H9 (cell line): ENCODE measurements at places on chromosomes 11 and 22. TPM values are rescaled to one million over a fixed set of nuclear protein-coding genes. Genes with fewer than 3 reads are reported as not detected.
A peak's percentile ranks its signal among the peaks of the same experiment; 100 is the strongest.

The MS4A12 gene
- total RNA-seq = not detected in 2 replicates

The RAB38 gene
- total RNA-seq = 18.7 and 19.3 TPM in 2 replicates

The LDHAL6A gene
- total RNA-seq = not detected in 2 replicates

The ENTHD1 gene
- not detected in 2 replicates for total RNA-seq

The CDC42EP1 gene
- total RNA-seq = 23.0 and 24.3 TPM in 2 replicates

The RFPL1 gene
- total RNA-seq = not detected in 2 replicates

DNA sequence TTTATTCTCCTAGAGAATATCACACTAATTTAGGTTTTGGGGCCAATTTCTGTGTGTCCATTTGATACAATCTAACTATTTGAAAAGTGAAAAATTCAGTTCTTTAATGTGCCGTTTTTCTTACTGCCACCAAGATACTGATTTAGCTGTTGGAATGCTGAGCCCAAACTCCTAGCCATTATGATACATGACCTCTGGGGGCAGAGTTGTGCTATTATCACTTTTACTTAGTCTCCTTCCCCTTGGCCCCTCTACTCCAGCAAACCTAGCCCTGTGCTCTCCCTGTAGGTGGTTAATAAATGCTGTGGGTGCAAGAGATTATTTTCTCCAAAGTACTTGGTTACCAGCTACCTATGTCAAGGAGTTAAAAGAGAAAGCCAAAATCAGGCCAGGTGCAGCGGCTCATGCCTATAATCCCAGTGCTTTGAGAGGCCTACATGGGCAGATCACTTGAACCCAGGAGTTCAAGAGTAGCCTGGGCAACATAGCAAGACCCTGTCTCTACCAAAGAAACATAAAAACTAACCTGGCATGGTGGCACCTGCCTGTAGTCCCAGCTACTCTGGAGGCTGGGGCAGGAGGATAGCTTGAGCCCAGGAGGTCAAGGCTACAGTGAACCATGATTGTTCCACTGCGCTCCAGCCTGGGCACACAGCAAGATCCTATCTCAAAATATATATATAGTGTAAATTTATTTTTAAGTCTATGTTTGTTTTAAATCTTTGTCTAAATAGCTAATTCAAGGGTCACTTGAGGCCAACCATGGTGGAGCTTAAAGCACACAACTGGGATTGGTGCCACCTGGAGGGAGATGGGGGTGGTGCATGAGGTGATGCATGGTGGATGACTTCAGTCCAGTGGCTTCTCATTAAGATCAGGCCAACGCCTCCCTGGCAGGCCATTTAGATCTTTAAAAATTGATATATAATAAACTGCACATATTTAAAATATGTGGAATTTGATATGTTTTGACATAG is 193.2 kb upstream of the PLET1 start:
- no peak overlapping the region for H3K4me3 ChIP-seq
- DNase-seq = peak; percentile 52
- H3K27me3 ChIP-seq = no peaks in the 10 kb centered on the region
- H3K4me1 ChIP-seq = no peaks in the 10 kb centered on the region
- no peaks in the 10 kb centered on the region for H3K36me3 ChIP-seq

DNA sequence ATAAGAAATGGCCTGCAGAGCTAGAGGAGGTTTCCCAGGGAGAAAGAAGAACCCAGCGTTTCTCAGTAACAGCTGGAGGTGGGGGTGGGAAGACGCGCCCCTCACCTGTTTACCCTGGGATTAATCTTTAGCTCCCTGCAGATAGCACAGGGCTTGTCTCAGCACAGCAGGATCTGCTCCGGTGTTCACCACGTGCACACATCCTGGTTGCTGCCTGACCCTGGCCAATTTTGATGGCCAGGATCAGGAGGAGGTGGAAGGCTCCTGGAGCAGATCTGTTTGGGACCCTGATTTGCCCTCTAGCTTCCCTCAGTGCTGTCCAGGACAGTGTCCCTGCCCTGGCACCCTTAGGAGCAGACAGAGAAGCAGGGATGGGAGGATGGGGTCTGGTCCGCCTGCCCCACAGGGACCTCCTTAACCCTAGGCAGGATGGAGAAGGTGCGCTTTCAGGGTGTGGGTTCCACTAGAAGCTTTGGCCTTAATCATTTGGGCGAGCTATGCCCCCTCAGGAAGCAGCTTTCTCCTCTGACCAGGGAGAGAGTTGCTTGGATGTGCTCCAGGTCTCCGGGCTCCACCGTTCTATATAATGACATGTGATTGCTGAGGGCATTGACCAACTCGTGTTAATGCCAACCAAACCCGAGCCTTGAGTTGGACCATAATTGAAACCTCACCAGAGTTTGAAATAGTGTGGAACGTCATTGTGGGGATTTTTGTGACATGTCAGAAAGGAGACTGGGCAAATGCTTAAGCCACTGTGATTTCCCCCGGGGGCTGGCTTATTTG is 19.3 kb downstream of the UPB1 start:
- H3K4me1 ChIP-seq = no peaks in the 10 kb centered on the region; the same call in 1 of the 2 replicates
- no peaks in the 10 kb centered on the region for H3K36me3 ChIP-seq
- H3K27me3 ChIP-seq = no peaks in the 10 kb centered on the region
- DNase-seq = no peak

- no peaks in the 10 kb centered on the region; the same call in 1 of the 2 replicates for H3K4me1 ChIP-seq
- H3K27ac ChIP-seq = no peak overlapping the region
- no peak overlapping the region for H3K4me3 ChIP-seq
- H3K27me3 ChIP-seq = no peaks in the 10 kb centered on the region
- no peaks in the 10 kb centered on the region for H3K36me3 ChIP-seq
Measured at GRCh38 chr11:90908074-90908473, 685.2 kb upstream of the CHORDC1 start.

GRCh38 chr11:2312232-2313042 is 10.6 kb downstream of the TSPAN32 start:
- H3K27ac ChIP-seq = no peak overlapping the region
- H3K4me1 ChIP-seq = no peaks in the 10 kb centered on the region
- no peak overlapping the region for H3K4me3 ChIP-seq

DNA sequence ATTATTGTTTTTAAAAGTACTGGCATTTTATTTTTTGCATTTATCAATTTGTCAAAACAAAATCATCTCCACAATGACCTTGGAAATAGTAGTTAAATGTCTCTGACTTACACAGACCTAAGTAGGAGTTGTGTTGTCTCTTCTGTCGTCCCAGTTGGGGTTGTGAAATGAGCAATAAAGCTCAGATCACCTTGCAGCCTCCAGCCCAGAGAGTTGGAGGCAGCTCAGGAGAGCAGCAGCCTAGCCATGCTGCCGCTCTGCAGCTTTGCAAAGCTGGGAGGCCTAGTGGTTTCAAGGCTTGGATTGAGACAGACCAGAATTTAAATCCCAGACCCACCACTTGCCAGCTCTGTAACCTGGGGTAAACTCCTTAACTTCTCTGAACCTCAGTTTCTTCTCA is 65.2 kb upstream of the CRYBB3 start:
- no peaks in the 10 kb centered on the region for H3K27me3 ChIP-seq
- no peak for DNase-seq
- peaks cover 1% of the 10 kb centered on the region; the same call in 2 of the 3 replicates for H3K36me3 ChIP-seq

DNA sequence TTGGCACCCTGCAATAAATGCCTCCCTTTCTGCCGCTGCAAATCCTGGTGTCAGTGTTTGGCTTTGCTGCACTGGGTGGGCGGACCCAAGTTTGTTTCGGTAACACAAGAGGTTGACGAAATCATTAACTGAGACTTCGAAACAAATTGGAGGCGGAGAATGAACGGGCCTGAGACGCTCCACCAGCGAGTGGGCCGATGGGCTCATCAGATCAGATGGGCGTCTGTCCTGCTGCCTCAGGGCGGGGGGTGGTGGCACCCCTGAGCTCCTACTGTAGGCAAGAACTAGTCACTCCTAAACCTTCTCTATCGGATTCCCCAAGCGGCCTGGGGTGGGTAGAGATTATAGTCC is 918 bp upstream of the CAPN5 start:
- no peak overlapping the region for H3K27ac ChIP-seq
- no peaks in the 10 kb centered on the region for H3K36me3 ChIP-seq

DNA sequence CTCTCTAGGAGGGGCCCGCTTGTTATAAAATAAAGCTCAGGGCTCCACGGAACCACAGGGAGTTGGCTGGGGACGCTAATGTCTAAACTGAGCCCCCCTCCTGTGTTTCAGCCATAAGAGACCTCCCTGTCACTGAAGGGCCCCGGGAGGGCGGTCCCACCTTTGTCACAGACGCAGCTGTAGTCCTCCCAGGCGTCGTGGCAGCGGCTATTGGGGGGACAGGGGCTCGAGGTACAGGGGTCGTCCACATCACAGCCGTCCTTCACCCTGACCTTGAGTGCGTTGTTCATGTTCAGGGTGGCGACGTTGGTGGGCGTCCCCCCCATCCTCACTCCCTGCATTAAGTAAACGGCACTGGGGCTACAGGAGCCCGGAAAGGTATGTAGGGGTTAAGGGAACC is 62.0 kb downstream of the TRMU start:
- no peaks in the 10 kb centered on the region for H3K27me3 ChIP-seq
- H3K4me3 ChIP-seq = no peak overlapping the region
- no peak for DNase-seq

DNA sequence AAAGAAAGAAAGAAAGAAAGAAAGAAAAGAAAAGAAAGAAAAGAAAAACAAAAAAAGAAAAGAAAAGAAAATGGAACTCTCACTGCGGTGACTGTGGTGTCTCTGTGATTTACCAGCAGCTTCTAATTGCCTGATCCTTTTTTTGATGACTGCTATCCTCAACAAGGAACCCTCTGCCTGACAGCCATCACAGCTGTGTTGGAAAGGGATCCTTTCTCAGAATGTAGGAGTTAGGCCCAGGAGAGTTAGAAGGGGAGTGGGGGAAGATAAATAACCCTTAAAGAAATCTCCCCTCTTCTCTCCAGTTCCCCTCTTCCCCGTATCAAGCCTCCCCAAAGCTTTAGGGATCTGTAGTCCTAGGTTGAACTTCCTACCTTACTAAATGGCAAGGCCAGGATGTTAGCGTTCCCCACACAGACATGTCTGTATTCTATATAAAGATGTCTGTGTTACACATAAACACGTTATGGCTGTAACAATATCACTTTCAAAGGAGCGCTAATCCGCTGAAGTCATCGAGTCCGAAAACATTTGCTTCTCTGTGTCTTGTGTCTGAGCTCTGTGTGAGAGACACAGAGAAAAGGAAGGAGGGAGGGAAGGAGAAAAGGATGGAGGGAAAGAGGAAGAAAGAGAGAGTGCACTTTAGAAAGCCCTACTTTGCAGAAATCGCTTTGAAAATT is 26.8 kb upstream of the WT1 start:
- no peaks in the 10 kb centered on the region for H3K27me3 ChIP-seq
- no peak for DNase-seq
- no peak overlapping the region for H3K4me3 ChIP-seq

GRCh38 chr11:26474401-26474800 is 97.7 kb downstream of the MUC15 start:
- H3K4me3 ChIP-seq = no peak overlapping the region
- no peak overlapping the region for H3K27ac ChIP-seq
- no peaks in the 10 kb centered on the region for H3K36me3 ChIP-seq
- no peak for DNase-seq
- H3K27me3 ChIP-seq = no peaks in the 10 kb centered on the region
- no peaks in the 10 kb centered on the region for H3K4me1 ChIP-seq

DNA sequence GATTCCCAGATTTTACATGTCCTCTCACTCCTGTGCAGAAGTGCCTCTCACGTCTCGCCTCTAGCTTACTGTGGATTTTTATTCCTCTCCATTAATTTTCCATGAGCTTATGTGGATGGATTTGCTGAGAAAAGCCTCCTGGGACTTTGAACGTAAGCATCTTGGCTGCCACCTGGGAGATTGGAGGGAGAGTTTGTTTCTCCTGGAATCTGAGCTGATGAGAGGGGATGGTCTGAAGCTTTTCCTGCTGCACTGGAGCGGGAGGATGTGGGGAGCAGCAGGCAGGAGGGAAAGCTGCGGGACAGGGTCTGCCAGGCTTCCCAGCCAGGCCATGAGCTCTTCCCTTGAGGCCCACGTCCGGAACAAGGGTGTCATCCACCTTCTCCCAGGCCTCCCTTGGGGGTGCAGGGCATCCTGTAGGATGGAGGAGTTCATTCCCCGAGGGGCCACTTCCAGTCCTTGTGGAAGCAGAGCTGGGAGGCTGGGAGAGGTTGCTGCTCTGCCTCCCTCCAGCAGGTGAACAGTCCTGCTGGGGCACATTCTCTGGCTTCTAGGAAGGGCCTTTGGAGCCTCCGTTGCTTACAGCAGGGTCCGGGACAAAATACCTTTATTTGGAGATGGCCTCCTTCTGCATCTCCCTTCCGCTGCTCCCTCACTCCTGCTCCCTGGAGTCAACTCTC is 3.6 kb upstream of the SHANK2 start:
- H3K4me1 ChIP-seq = peaks cover 3% of the 10 kb centered on the region; the same call in 1 of the 2 replicates
- H3K36me3 ChIP-seq = peaks cover 8% of the 10 kb centered on the region
- H3K4me3 ChIP-seq = no peak overlapping the region
- H3K27me3 ChIP-seq = no peaks in the 10 kb centered on the region

DNA sequence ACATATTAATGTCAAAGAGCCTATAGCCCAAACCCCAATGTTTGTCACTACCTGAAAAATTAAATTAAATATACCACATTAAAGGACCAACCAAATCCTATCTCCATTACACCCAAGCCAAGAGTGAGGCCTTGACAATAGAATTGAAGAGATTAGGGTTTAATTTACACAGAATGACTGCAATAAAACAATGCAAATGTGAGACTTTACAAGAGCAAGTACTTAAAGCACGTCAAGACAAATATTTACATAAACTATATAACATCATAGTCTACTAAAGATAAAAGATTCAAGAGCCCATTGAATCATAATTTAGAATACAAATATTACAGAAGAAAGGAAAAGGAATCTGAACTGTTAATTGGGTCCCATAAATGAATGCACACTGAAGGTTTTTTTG is 85.6 kb downstream of the CADM1 start:
- H3K27me3 ChIP-seq = no peaks in the 10 kb centered on the region
- H3K27ac ChIP-seq = no peak overlapping the region
- no peaks in the 10 kb centered on the region for H3K4me1 ChIP-seq
- H3K4me3 ChIP-seq = no peak overlapping the region

DNA sequence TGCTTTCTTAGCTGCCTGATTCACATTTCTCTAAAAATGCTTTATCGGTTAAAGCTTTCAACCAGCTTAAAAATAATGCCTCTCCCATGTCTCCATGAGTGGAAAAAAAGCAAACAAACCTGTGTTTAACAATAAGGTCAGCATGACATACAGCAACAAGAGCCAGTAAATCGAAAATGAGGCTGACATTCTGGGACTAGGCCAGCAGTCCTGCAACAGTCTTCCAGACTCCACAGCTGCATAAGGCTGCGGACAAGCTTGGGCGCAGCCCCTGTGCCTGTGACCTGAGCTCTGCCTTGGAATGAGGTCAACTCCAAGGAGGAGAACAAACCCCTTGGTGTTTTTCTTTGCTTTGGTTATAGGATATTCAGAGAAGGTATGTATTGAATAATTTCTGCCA is 95.5 kb downstream of the PGR start:
- H3K4me3 ChIP-seq = no peak overlapping the region
- no peak overlapping the region for H3K27ac ChIP-seq
- peak; percentile 39 for DNase-seq

GRCh38 chr11:112881461-112881860 is 79.8 kb upstream of the NCAM1 start:
- no peaks in the 10 kb centered on the region; the same call in 1 of the 2 replicates for H3K4me1 ChIP-seq
- no peak overlapping the region for H3K27ac ChIP-seq
- no peaks in the 10 kb centered on the region for H3K27me3 ChIP-seq
- peak; percentile 94 for DNase-seq

- H3K36me3 ChIP-seq = no peaks in the 10 kb centered on the region
- peaks cover 3% of the 10 kb centered on the region; the same call in 1 of the 2 replicates for H3K4me1 ChIP-seq
- H3K4me3 ChIP-seq = no peak overlapping the region
- H3K27ac ChIP-seq = no peak overlapping the region
- no peak for DNase-seq
Measured at GRCh38 chr11:82898241-82898640, 2.0 kb downstream of the PRCP start.
